SK-MEL-5 (cell line): ENCODE measurements at places on chromosomes 11 and 22.
A peak's percentile ranks its signal among the peaks of the same experiment; 100 is the strongest.

- no peak for DNase-seq
Measured at GRCh38 chr22:43974028-43974545, 18.8 kb downstream of the SAMM50 start.

DNA sequence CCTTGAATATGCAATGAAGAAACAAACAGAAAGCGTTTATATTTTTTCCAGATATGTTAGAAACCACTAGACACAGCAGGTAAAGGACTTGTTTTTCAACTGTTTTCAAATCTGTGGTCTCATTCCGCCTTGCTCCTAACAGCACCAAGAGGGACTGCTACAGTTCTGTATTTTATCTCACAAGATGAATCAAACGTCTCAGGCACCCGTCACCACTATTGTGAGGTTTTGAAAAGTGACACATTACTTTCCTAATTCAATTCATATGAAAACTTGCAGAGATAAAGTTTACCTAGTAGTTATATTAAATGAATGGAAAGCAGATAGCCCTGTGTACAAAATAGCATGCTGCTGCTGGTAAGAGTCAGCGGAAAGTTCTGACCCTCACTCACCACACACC is 386.3 kb downstream of the ETS1 start:
- no peak for DNase-seq

GRCh38 chr22:44407987-44408828 is 89.8 kb downstream of the RTL6 start:
- no peak for DNase-seq

DNA sequence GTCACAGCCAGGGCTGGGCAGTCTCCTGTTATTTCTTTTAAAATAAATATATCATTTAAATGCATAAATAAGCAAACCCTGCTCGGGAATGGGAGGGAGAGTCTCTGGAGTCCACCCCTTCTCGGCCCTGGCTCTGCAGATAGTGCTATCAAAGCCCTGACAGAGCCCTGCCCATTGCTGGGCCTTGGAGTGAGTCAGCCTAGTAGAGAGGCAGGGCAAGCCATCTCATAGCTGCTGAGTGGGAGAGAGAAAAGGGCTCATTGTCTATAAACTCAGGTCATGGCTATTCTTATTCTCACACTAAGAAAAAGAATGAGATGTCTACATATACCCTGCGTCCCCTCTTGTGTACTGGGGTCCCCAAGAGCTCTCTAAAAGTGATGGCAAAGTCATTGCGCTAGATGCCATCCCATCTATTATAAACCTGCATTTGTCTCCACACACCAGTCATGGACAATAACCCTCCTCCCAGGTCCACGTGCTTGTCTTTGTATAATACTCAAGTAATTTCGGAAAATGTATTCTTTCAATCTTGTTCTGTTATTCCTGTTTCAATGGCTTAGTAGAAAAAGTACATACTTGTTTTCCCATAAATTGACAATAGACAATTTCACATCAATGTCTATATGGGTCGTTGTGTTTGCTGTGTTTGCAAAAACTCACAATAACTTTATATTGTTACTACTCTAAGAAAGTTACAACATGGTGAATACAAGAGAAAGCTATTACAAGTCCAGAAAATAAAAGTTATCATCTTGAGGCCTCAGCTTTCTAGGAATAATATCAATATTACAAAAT is 13.4 kb downstream of the OR51B4 start:
- DNase-seq, result no peak

- DNase-seq, result peak; percentile 4
Measured at GRCh38 chr11:66070604-66071380, 720 bp downstream of the PACS1 start.

- no peak for DNase-seq
Measured at GRCh38 chr11:3826721-3827120, 14.0 kb downstream of the RHOG start.

DNA sequence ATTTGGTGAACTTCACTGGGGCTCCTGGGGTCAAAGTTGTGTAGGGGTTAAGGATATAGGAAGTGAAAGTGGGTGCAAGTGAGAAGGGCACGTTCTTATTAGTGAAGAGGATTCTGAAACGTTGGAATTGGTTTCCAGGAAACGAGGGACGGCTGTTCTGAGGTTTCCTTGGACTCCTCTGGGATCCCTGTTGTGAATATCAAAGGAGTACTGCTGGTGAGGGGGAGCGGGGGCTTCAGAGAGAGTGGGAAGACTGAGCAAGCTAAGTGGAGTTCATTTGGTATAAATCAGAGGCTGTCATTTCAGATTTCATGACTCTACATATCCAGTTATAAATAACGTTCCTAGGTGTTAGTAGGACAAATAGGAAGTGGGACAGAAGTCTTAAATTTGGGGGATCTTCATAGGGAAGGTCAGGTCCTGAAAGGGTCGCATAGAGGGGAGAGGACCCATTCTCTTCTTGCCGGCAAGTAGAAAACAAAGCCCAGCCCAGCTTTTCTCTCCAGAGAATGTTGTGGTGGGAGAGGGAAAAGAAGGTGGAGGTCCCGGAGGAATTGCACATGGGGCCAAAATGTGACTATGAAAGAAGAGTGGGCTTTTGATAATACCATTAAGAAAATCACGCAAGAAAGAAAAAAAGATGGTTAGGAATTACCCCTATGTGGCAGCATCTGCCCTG is 1.1 kb upstream of the NELL1 start:
- DNase-seq, result no peak

DNA sequence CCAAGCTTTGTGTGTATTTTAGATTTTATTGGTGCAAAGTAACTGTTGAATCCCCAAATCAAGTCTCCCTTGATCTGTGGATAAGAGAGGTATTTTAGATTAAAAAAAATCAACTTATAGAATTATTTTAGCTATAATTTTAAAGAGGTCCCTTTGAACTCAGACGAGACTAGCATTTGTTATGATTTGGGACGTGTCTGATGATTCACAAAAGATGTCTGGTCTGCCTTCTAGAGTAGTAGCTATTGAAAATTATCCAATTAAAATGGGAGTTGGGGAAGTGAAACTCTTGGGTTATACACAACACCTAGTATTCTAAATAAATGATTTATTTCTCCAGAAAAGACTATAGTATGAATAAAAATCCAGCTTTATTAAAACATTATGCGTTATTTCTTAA is 227.9 kb upstream of the GRIA4 start:
- no peak for DNase-seq

DNA sequence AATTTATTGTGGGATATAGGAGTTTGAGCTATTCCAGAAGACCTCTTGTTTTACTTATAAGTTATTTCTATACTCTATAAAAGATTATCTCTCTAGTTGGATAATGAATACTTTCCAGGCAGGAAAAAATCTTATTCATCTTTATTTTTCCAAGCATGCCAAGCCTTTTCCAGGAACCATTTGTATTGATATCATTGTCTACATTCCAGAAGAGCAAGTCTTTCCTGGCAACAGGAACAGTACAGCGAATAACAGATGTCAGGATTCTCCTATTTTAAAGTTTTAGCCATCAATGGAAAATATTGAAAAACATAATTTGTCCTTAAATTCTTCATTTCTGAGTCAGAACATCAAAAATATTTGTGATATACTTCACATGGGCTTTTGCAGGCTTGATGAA is 5.2 kb upstream of the NXPE1 start:
- no peak for DNase-seq

GRCh38 chr11:12871788-12872321 is 137.3 kb upstream of the RASSF10 start:
- DNase-seq, result no peak

GRCh38 chr11:5690736-5691135 is 1.1 kb downstream of the TRIM22 start:
- DNase-seq, result no peak

GRCh38 chr11:15367695-15368094 is 253.0 kb downstream of the INSC start:
- DNase-seq, result no peak

DNA sequence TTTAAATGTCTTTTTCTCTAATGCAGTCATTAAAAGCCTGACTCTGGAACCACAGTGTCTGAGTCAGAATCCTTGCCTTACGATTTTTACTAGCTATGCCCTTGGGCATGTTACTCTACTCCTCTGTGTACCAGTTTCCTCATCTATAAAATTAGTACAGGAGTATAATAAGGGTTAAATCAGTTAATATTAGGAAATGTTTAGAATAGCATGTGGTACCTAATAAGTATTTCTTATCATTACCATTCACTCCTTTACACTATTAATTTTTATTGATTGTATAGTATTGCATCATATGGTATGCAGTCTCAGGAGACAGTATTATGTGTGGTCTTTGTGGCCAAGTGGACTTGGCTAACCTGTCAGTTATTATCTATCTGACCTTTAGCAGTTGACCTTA is 68.2 kb downstream of the METTL15 start:
- peak; percentile 31 for DNase-seq

- DNase-seq, result no peak
Measured at GRCh38 chr11:74377689-74378088, 20.5 kb downstream of the PGM2L1 start.

DNA sequence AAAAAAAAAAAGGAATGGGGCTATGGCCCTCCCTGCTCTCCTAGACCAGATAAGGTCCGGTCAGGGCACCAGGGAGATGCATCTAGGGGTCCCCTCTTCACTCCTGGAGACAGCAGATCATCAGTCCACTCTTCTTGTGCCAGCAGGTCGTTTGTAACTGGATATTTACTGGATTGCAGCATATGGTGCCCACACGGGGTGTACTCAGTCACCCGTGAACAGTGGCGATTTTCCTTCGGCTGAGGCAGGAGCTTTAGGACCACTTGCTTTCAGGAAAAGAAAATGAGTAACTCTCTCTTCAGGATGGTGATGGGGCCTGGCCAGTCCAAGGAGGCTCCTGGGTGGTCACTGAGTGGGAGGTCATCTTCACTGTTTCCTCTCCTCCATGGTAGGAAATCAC is 38.3 kb upstream of the RAB1B start:
- DNase-seq, result no peak

DNA sequence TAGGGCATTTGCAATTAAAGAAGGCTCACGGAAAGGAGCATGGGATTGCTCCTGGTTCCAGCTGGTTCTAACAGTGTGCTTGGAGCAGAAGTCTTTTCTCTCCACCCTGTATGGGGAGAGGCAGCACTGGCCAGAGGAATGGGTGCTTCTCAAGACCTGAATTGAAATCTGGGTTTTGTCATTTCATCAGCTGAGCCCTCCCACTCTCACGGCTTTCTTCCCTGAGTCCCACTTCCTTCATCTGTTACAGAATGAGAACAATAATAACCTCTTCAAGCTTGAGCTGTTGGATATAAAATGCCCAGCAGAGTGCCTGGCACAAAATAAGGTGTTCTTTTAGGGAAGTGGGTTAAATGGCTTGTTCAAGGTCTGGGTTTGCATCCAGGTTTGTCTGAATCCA is 17.2 kb downstream of the CNTF start:
- no peak for DNase-seq

DNA sequence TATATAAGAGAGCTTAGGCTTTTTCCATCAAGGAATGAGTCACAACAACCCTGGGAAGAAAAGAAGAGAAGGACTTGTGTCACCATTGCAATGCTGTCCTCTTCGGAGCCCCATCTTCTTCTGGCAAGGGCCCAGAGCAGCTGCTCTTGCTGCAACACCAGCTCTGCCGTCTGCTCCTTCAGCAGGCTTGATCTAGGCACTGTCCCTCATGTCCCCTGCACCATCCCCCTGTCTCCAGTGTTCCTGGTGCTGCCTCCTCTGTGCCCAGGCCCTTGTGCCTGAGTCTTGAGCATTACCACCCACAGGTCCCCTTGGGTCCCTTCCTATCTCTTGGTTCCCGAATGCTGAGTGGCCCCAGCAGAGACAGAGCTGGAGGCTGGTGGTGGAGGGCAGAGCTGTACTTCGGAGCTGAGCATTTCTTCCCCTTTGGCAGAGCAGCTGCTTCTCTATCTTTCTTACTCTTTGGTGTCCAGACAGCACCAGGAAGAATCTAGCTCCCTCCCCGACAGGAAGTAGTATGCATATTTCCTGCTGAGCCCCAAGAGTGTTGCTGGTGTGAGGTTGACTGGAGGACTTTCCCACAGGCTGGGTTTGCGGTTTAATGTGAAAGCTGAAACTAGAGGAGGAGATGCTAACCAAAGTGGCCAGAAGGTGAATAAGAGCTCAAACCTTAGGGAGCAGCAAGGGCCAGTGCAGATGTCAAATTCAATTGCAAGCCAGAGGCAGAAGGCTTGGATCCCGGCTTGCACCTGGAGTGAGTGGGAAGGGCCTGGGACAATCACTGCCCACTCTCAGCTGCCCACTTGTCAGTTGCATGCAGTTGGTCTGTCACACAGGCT is 27.8 kb downstream of the WEE1 start:
- no peak for DNase-seq

- no peak for DNase-seq
Measured at GRCh38 chr11:11250470-11250869, 102.6 kb downstream of the CSNK2A3 start.

DNA sequence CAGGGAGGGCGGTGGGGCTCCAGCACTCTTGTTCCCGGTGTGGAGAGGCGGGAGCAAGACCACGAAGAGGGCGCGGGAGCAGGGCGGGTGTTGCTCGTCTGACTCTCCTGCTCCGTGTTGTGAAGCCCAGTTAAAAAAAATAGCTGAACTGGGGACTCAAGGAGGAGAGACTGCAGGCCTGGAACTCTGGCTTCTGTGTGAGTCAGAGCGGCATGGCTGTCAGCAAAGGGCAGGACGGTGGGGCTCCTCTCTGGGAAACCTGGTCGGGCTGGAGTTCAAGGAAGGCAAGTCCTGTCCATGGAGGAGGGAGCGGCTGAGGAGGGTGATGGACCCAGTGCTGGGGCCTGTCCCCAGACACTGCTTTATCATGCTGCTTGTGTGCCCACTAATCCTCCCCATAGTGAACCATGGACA is 152.3 kb downstream of the FEZ1 start:
- DNase-seq, result peak; percentile 9

DNA sequence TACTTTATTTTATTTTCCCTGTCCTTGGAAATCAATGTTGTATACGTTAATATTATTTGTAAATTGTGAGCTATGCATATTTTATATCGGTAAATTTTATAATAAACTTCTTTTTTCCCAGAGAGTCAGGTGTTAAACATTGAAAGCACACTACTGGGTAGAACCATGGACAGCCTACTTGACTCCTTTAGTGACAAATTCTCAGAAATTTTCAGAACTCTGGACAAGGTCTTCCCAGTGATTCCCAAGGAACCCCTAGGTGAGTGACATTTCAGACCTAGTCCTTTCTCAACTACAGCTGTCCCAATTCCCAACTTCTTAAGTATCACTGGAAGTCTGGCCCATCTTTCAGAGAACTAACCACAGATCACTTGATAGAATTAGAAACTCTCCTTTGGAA is 107.2 kb downstream of the RCN1 start:
- no peak for DNase-seq

- DNase-seq, result peak; percentile 9
Measured at GRCh38 chr22:38412435-38413084, 42.4 kb downstream of the KCNJ4 start.

GRCh38 chr22:44493206-44493605 is 4.8 kb downstream of the RTL6 start:
- no peak for DNase-seq
